ENCODE measurements at places on chromosomes 3 and 15. TPM values are rescaled to one million over a fixed set of nuclear protein-coding genes. Genes with fewer than 3 reads are reported as not detected.

CXCR6 gene
- total RNA-seq, result 1.4 TPM

DNA sequence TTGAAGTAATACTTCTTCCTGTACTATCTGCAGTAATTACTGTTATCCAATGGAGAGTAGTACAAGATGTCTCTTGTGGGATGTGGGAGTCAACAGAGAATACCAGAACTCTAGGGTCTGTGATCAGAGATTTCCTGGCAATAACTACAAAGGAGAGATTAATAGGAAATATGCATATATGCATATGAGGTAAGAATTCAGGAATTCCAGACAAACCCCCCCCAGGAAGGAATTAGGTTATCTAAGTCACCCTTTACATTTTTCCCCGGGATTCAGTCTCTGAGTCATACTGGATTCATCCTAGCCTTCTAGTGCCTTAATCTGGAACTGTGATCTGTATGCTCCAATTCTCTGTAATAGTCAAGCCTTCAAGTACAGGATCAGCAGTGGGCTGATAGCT is 49.4 kb downstream of the GTF2E1 start:
- no peak for DNase-seq

GRCh38 chr3:187807086-187807862 is 62.0 kb upstream of the BCL6 start:
- DNase-seq, result no peak

DNA sequence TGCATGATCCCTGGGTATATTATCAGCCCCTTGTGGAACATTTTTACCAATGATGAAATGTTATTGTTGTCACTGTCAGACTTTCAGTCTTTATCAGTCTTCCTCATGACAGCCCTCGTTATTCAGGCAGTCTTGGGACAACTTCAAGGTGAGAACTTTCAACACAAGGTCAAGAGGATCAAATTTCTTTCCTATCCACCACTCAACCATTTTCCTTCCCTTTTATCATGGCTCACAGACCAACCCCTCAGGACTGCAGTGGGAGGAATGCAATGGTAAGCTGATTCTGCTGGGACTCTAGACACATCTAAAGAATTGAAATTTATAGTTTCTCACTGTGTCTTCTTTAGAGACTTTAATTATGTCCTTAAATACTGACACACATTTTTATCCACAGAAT is 107.0 kb upstream of the LSAMP start:
- DNase-seq, result no peak

- DNase-seq, result no peak
Observed at GRCh38 chr3:12325586-12326515, 37.0 kb downstream of the PPARG start.

DNA sequence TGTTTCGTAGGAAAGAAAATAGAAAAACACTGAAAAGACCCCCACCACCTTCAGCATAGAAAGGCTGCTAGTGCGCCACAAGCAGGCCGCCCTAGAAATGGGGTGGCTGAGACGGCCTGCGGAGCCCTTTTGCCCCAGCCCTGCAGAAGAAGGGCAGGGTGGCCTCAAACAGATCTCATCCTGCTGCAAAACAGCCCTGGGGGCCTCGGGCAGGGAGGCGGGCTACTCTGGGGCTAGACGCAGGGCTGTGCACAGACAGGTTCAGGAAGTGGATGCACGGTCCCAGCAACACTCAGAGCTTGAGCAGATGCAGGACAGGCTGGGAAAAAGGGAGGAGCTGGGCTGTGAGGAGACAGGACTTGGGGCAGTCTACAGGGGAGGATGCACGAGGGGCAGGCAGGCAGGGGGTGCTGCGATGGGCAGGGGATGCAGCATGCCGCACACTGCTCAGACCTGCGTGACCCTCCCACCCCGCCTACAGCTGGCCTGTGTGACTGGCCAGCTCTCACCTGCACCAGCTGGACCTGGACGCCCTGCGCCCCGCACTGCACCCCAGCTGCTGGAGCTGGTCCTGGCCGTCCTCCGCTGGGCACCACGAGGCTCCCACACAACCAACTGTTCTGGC is 34.3 kb downstream of the ZXDC start:
- DNase-seq, result no peak

DNA sequence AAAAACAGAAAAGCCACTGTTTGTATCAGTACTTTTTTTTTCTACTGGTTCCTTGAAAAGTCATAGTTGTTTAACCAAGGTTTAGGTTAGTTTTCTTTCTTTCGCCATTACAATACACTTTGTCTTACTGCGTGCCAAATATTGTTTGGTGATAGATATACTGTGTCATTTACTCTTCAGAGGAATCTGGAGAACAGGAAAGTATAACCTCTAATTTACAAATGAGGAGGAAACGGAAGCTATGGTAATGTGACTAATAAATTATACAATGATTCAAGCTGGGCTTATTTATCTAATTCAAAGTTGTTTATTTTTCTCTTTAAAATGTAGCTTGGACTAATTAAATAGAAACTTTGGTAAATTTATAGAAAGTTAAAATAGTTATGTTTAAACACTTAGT is 96.2 kb upstream of the ROBO2 start:
- no peak for DNase-seq

MUC4 gene
- total RNA-seq, result 0.07 TPM

DNA sequence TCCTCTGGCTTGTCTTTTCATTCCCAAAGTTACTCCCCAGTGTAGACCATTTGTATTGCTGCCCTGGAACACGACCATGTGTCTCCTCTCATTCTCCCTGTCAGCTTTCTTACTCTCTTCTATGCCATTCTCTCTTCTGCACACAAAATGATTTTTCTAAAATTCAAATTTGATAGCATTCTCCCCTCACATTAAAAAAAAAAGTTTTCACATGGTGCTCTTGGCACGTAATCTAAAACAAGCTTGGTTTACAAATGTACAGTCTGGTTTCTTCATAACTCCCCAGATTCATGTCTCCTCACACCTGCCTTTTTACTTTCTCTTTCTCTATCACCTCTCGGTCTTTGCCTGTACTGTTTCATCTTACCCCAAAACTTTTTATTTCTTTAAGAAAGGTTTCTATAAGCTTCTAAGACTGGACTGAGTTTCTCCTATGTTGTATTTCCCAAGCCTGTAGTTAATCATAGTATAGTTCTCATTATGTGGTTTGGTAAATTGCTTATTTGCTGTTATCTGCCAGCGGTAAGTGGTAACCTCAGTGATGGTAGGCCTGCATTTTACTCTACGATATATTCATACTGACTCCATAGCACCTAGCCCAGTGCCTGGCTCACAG is 31.2 kb downstream of the BCHE start:
- no peak for DNase-seq

DNA sequence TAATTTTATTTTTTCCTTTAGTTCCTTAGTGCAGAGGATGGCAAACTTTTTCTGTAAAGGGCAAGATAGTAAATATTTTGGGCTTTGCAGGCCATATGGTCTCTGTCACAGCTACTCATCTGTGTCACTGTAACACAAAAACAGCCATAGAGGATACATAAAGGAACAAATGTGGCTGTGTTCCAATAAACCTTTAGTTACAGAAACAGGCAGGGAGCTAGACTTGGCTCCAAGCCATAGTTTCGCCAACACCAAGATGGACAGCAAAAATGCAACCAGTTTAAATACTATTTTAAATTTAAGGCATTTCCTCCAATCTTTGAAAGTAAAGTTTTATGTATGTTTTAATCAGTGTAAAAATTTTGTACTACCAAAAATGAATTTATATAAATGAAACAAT is 753.4 kb downstream of the FHIT start:
- no peak for DNase-seq

DNA sequence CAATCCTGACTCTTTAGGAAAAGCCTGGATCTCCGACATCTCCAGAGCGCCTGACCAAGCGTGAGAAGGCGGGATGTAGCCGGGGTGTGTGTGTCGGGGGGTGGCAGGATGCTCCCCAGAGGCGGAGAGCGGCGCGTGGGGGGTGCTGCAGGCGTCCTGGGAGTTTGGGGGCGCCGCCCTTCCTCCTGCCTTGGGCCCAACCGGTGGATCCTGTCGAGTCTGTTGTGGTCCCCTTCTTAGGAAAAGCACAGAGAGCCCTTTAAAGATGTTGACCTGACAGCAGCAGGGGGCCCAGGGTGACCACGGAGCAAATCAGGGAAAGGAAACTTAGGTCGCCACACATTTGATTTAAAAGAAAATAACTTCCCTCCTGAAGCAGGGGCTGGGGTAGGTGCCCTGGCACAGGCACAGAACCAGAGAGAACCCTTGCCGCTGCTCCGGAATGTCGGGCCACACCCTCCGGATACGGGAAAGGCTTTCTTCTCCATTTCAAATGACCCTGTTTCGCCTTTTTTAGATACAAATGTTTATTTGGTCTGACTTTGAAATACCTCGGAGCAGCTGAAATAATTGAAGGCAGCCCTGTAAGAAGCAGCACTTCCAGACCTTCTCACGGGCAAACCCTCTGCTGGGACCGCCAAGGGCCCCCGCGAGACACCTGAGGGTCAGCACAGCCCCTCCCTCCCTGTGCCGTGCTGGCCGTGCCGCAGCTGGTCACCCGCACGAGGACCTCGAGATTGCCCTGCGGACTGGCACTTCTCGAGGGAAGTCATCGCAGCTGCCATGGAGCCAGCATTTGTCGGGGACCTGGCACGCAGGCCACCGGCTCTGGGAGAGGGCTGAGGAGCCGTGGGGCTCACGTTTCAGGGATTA is 102.9 kb upstream of the KLF13 start:
- DNase-seq, result no peak

DNA sequence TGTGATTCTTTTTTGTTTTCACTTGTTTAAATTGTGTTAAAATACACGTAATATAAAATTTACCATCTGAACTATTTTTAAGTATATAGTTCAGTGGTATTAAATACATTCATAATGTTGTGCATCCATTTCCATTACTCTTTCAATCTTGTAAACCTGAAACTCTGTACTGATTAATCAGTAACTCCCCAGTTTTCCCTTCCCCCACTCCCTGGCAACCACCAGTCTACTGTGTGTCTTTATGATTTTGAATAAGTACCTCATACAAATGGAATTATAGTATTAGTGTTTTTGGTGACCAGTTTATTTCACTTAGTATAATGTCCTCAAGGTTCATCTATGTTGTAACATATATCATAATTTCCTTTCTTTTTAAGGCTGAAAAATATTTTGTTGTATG is 59.3 kb downstream of the GLCE start:
- DNase-seq, result no peak
